ENCODE measurements at places on chromosomes 16 and 17.

GRCh38 chr17:68344701-68345136, 53.4 kb downstream of the ARSG start:
- peak; percentile 52 for DNase-seq

DNA sequence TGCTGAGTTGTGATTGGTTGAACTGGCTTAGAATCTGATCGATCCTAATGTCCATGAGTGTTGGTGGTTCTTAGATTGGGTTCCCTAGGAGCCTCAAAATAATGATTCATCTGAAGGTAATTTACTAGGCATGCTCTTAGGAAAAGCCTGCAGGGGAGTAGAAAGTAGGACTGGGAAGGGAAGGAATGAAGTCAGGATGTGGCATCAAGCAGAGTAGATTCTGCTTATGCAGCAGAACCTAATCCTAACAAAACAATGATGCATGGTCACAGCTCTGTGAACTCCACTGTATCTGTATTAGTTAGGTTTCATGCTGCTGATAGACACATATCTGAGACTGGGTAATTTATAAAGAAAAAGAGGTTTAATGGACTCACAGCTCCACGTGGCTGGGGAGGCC, 132.5 kb downstream of the HS3ST2 start:
- DNase-seq = no peak

GRCh38 chr16:69396187-69397061, 10.6 kb upstream of the TERF2 start:
- peak; percentile 25 for DNase-seq

DNA sequence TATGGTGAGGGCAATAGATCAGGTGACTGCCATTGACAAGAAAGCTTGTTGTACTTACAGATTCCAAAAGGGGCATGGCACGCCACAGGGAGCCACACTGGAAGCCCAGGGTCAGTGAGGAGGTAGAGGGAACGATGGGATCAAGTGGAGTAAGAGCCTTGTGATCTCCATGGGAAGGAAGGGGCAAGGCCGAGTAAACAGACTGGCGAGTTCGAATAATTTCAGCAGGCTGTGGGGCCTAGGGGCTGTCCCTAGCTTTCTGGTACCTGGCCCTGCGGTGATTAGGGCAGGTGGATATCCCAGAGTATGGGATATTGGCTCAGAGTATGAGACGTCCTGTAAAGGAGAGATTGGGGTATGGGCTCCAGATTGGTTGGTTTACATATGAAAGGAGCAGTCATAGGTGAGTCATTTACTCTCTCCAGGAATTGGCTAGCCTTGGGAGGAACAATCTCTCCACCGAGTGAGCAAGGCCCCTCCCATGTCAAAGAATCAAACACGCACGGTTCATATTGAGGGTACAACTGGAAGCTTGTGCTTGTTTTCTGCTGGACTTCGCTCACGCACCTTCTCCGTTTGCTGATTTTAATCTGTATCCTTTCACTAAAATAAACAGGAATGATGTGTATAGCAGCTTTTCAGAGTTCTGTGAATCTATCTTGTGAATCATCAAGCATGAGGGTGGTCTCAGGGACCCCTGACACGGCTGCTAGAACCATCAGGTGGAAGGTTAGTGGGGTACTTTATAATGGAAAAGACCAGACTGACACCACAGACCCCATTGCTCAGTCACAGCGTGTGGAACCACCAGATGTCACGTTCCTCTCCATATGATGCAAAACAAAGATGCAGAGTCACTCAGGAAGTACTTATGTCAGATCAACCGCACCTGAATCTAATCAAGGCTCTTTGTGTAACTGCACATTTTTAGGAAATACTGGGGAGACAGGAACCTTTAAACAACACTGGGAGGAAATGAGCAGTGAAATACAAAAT, 27.9 kb downstream of the GABARAPL2 start:
- DNase-seq = no peak

DNA sequence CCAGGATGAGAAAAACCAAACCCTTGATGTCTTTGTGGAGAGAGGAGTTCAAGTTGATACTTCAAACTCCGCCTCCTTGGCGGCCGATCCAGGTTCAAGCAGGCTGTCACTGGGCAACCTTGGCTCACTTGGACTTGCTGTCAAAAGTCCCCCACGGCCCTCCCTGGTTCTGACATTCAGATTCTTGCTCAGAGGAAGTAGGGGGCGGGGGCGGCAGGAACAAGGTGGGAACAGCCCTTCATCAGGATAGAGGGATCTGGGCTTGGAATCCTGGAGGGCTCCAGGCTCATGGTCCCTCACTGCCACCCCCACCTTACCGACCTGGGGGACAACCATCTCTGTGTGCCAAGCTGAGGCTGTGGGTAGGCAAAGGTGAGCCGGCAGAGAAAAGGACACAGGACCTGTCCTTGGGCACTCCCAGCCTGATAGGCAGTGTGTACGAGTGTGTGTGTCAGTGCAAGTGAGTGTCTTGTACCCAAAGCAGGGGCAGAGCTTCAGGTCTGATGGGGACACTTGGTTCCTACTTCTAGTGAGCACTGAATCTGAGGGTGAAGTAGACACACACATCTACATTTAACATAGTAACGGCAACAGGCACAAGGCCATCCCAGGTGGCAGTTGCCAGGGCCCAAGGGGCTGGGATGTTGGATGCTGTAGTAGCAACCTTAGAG, 6.6 kb upstream of the TSPOAP1 start:
- no peak for DNase-seq

DNA sequence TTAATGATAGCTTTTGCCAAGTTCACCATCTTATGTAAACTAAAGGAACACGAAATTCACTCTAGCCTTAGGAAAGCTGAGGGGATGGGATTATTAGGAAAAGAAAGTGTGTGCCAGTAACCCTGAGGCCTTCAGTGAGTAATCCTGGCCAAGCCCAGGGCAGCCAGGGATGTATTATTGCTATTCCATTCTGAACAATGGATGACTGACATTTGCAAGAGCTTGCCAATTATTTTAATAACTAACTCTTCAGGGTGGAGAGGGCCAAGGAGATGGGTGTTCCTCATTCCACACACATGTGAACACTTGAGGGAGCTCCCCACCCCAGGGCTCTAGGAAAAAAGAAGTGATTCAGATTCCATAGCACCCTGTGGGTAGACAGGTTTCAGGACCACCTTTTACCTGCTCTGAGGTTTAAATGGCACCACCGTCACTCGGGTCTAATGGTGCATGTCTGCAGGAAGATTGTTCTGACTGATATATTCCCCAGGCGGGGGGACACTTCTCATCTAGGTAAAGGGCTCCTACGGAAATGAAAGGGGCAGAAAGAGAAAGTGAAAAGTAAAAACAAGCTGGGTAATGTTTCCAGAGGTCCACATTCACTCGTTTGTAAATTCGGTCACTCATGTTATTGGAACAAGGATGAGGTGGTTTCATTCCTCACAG, 41.5 kb downstream of the TK2 start:
- no peak for DNase-seq

GRCh38 chr17:7436556-7437368, 1.5 kb downstream of the TMEM102 start:
- DNase-seq = peak; percentile 73

- no peak for DNase-seq
Measured at GRCh38 chr16:89633064-89633631, 19.7 kb downstream of the DPEP1 start.

DNA sequence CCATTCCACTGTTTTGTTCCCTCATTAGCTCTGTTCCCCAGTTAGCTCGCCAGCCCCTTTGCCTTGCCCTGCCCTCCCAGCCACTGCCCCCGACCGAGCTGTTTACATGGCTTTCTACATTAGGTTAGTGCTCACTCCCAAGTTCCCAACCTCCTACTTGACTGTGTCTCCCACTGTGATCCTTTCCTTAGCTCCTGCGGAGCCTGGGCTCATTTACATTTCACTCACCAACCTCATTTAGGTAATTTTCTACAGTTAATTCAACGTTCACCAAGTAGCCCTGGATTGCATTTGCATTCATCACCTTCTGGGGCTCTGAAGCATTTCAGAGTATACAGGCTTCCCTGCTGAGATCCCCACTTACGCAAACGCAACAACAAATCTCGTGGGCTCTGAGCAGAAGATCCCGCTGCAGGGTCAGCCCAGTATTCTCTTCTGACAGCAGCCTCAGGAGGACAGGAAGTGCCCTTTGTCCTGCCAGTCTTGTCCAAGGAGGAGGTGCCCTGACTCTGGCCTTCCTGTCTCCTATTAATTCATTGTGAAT, 325.8 kb upstream of the CCL2 start:
- DNase-seq = no peak

DNA sequence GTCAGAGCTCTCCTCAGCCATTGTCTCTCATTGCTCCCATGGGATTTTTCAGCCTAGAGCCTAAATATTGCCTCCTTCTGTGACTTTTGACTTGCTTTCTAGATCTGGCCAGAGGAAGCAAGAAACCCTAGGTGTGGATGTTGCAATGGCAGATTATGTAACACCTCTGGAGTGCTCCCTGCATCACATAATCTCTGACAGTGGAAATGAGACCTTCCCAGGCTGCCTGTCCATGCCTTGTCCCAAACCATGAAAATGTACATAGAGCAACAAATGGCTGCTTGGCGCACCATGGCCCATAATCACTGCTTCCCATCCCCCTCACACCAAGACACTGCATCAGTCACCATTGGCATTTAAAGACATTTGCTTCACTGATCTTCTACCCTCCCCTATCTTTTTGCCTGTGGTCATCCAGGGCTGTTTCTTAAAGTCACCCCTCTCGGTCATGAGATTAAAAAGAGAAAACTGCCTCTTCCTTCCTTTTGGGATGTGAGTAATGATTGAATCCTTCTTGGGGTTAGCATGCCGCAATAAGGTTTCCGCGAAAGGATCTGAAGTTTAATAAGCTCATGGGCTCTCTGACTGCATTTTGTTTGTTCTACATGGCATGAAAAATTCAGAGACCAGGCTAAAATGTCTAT, 34.2 kb upstream of the CCL2 start:
- DNase-seq = no peak

DNA sequence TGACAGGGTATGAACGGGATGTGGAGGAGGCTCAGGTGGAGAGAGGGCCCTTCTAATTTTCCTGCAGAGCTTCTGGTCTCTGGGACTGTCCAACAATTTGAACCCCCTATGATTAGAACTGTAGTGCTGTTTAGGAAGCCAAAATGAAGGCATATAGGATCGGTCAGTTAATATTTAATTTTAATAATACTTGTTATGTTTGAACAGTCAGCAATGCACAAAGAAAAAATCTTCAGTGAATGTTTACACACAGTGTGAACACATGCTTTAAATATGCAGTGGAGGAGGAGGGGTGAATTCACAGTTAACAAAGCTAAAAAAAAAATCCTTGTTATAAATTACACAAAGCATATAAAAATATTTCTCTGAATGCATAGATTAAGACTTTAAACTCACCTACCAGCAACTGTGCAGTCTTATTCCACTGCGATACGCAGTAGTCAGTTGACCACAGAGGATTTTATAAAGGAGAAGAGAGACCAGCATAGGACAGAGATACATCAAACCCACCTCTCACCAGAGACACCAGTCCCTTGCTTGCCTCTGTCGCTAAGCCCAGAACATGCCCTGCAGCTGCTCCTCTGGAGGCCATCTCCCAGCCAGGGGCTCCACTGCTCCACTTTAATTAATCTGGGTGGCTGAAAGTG, 14.6 kb downstream of the ANKRD40 start:
- no peak for DNase-seq

DNA sequence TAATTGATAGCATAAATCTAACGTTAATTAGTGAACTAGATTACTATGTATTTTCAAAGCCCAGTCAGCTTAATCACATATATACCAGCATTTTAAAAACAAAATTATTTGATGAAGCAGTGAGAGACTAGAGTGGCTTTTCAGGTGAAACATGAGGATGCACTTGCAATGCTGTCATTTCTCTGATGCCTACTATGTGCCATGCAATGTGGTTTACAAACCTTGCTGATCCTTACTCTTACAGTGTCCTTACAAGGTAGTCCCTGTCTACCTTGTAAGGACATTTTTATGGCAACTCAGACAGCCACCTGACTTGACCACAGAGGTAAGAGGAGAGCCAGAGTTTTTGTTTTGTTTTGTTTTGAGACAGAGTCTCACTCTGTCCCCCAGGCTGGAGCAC, 42.7 kb downstream of the CYB5B start:
- no peak for DNase-seq

DNA sequence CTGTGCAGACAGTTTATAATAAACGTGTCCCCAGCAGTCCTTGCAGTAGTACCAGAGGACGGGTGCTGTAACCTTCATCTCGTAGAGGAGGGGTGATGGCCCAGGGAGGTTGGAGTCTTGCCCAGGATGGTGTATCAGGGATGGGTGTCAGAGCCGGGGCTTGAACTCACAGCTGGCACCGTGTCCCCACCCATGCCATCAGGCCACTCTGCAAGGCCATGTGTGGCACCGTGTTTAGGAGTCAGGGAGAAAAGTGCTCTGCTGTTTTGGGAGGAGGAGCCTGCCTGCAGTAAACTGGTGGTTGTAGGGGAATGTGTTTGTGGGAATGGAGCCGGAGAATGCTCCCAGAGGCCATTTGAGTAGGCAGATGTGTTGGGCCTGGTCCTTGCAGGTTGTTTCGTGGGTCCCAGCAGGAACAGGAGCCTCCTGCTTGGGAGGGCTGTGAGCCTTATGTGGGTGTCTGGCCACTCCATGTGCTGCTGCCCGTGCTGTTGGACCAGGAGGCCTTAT, 1.7 kb downstream of the ADORA2B start:
- no peak for DNase-seq

GRCh38 chr17:32490101-32490482, 3.3 kb downstream of the CDK5R1 start:
- no peak for DNase-seq

- DNase-seq = no peak
Measured at GRCh38 chr17:7439462-7440112, at the start of gene FGF11. FGF11 (plus strand) TSS chr17:7439512; CDS start chr17:7439621, 109 bp downstream.

DNA sequence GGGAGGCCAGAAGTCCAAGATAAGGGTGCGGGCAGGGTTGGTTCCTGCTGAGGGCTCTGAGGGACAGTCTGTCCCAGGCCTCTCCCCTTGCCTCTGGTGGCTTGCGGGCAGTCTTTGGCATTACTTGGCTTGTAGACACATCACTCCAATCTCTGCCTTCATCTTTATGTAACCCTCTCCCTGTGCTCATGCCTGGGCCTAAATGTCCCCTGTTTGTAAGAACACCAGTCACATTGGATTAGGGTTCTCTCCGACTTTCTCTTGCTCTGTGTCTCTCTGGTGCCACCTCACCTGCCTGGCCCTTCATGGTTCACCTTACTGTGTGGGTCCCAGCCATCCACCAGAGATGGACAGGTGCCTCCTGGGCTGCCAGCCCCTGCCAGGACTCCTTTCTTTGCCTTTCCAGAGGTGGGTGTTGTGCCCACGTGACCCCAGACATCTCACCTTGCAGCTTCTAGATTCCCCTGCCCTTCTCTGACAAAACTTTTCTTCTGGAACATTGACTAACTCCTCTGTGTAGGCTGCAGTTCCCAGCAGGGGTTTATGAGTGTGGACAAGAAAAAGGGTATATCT, 205.8 kb downstream of the MSI2 start:
- no peak for DNase-seq

DNA sequence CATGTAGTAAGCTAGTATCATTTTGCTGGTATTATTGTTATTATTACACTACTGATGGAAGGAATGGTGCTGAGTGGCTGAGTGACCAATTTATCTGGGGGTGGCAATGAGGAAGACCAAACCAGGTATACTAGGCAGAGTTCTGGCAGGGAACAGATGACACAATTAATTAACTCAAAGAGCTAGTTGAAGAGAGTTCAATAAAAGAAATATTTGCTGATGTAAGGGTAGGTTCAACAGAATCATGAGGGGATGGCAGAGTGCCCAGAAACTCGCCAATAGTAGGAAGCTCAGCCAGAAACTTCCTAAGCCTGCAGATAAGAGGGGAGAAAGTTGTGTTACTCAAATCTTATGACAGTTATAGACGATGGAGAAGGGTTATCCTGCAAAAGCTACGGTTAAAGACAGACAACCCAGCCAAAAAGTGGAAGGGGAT, 352.5 kb downstream of the KCNJ2 start:
- DNase-seq = no peak

GRCh38 chr16:57372372-57373116, at the start of gene CX3CL1:
CX3CL1 (plus strand) TSS chr16:57372490; CDS start chr16:57372569, 79 bp downstream.
- DNase-seq = no peak

Data from activated effector memory CD4-positive, alpha-beta T cell treated with Interleukin-2 at 50 U/mL for 16 hours (primary cell).